SW 1271 (cell line): ENCODE measurements at places on chromosomes 6 and 20.

DNA sequence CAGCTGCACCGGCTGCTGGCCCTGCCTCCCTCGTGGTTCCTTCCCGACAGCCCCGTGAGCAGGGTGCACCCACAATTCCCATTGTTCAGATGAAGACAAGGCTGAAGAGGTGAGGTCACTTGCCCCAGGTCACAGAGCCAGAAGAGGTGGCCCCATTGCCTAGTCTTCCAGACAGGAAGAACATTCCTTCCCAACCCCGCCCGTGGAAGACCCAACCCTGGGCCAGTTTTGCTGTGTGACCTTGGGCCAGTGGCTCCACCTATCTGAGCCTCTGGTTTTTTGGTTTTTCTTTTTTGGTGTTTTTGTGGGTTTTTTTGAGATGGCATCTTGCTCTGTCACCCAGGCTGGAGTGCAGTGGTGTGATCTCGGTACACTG, 61.7 kb downstream of the RIPOR3 start:
- no peak for DNase-seq

DNA sequence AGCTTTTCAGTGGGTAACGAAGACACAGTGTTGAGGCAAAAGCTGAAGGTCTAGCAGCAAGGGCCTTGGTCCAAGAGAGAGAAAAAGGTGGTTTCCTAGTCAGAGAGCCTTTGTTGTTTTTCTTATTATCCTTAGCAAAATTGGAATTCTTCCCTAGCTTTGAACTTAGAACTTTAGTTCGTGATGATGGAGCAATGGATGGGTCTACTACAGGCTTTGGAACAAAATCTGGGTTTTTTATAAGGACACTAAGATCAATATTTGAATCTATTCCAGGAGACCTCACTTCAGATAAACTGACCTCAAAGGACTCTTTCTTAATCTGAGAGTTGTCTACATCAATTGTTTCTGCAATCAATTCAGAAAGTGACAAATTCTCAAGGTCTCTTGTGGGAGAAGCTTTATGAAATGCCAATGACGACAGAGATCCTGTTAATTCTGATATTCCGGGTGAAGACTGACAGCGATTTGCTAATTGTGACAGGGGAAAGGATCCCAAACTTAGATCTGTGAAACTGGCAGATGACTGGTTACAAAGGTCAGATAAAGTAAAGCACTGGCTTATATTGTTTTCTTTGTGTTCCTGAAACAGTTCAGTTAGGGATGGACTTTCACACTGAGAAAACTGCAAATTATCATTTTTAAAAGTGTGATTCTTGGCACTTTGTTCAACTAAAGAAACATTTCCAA, 17.7 kb downstream of the HBS1L start:
- DNase-seq = no peak

DNA sequence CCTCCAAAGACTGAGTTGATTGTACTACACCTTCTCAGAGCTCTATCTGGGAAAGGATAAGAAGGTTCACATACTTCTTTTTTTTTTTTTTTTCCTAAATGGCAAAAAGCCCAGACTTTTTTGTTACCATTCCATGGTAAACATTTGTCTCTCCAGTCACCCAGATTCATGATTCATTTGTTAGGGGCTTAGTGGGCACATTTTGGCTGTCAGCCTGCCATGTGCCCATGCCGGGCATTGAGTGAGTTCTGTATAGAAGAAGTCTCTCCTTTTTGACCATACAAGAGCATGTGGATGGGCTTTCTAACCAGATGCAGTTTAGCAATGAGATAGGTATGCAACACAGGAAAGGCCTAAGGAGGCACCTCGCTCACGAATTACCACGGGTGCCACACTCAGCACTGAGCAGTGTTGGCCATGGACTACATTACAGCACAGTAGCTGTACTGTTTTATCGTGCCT, 447.5 kb upstream of the HSF2 start:
- no peak for DNase-seq

DNA sequence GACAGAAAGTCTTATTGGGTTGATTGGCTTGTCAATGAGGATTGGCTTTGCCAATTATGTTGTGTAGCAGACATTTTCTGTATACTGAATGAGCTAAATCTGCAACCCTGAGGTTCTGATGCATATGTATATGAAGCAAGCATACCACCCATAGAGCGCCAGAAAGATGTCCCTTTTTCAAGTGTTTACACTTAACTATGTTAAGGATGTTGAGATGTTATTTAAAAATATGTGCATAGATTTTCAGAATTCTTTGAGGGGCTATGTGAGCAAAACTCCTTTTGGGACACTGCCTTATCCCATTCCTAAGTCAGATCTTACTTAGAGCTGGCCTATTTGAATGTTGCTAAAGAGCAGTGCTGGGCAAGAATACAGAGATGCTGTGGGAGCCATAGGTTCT, 1.9 kb downstream of the AIG1 start:
- DNase-seq = no peak

DNA sequence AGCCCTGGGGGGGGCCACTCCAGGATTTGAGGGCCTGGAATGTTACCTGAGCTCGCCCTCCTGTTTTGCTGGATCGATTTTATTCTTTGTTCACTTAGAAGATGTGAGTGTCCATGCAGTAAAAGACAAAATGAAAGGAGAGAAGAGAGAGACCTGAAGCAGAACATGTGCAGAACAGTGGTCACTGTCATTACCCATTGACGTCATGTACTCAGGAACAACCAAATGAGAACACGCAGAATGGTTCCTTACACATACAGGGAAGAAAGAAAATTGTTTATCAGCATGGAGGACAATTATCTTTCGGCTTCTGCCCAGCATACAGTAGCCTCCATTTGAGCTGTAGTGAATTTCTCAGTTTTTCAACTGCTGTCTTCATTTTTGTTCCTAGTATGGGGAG, 258.1 kb downstream of the FNDC1 start:
- no peak for DNase-seq

GRCh38 chr20:41572010-41572572, 46.1 kb downstream of the CHD6 start:
- DNase-seq = no peak

DNA sequence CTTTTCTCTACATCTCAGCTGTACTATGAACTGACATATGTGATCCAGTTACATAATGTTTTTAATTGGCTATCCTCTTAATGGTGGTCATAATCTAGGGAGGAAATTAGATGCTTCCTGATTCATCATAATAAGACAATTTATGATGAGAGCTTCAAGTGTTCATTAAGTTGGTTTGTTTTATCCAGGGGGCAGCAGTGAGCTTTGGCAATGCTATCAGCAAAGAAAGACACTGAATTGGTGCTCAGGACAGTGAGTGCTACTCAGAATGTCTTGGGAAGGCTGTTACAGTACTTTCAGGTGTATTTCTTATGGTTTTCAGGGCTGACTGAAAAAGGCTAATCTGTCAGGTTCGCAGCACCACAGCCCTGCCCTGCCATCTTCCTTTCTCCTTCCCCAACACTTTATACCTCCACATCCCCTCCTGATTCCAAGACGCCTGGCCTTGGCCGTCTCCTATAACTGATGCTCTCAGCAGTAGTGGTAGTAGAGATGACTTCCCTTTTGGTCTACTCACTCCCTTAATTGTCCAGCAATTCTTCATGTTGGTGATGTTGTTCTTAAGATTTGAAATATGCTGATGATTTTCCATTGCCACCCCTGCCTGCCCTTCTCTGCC, 67.0 kb upstream of the TNFAIP3 start:
- peak; percentile 38 for DNase-seq

DNA sequence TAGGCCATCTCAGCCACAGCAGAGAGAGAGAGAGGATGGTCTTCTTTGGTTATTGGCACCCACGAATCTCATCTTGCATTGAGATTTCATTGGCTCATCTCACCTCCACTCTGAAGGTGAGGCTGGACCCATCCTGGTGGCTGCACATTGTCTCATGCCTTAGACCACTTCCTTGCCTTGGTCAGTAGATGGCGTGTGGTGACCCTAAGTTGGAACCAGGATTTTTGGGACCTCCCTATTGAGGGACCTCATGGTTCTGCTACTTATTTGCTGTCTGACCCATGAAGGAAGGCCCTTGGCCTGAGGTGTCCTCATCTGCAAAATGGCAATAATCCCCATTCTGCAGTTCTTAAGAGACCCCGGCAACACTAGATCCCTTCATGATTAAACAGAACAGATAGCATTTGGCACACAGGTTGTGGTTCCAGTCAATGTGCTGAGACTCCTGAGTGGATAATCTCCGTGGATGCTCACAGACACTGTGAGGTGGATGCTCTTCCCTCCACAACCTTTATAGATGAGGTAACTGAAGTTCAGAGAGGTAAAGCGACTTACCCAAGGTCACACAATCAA, 21.5 kb upstream of the AAR2 start:
- DNase-seq = peak; percentile 49

DNA sequence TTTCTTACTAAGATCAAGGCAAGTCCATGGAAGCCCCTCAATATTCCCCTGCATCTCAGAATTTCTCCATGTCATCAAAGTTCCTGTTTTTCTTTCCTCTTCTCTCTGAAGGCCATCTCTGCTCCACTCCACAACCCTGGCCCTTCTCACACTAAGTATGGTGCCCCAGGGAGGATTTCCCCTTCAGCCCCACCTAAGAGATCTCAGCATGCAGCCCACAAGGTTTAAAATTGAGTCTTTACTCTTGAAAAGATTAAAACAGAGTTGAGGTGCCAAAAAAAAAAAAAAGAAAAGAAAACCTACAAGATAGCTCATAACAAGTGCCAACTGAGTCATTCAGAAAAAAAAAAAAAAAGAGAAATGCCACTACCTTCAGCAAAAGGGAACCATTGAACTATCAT, 36.5 kb upstream of the TNFAIP3 start:
- no peak for DNase-seq

DNA sequence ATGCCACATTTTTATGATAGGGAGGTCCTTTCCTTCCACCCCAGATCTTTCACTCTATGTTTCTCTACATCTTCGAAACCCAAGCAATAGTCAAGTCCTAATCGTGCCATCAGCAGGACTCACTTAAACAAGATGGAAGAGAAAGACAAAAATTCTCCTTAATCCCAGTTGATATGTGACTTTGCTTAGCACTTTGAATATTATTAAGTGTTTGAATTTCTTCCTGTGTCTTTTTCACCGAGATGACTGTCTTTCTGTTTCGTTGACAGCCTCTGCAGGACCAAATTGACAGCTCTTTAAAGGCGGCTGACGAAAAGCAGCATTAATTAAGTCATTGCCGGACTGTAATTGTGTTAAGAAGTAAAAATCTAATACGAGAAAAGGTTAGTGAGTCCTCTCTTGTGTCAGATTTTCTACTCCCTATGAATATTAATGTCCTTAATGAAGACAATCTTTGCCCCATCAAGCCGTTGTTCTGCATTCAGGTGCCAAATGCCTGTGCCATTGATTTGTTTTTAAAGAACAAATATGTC, 208.8 kb upstream of the TSHZ2 start:
- no peak for DNase-seq

- no peak for DNase-seq
Measured at GRCh38 chr6:90019216-90019615, 124.9 kb downstream of the GJA10 start.

GRCh38 chr6:1917626-1918371, 308.1 kb downstream of the FOXC1 start:
- DNase-seq = peak; percentile 75

- DNase-seq = no peak
Measured at GRCh38 chr6:4608361-4609115, 167.7 kb upstream of the CDYL start.

DNA sequence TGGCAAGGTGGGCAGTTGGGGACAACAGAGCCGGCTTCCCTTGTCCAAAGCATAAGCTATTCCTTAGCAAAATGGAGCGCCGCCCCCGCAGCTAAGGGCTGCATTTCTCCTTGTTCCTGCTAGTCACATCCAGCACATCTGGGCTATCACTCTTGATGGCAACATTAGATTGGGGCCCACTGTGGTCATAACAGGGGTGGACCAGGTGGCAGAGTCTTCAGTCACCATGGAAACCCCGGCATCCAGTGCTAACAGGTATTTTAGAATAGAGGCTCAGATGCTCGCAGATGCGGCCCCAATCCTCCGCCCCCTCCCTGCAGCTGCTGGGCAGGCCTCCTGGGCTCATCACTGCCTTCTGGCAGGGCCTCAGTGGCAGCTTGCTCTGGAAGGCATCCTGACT, 168.2 kb upstream of the PROKR2 start:
- DNase-seq = no peak

GRCh38 chr20:22931653-22932608, 103.2 kb upstream of the SSTR4 start:
- DNase-seq = no peak

DNA sequence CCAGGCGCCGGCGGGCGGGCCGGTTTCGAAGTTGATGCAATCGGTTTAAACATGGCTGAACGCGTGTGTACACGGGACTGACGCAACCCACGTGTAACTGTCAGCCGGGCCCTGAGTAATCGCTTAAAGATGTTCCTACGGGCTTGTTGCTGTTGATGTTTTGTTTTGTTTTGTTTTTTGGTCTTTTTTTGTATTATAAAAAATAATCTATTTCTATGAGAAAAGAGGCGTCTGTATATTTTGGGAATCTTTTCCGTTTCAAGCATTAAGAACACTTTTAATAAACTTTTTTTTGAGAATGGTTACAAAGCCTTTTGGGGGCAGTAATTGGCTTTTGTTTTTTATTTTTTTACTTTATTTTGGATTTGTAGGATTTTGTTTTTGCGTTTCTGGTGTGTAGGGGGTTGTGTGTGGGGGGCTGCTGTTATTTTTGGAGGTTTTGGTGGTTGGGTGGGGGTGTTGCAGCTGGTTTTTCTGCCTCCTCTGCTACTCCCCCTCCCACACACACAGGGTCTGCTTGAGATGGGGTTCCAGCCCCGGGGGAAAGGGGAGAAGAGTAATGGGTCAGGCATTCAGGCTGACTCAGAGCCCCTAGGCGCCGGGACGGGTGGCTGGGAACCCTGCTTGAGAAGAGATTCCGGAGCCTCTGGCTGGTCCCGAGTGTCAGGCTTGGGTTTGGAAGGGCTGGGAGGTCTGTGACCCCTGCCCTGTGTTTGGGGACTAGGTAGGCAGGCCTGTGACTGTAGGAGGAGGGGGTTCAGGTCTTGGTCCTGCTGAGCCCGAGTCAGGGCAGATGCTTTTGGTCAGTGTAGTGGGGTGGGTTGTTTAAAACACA, 2.0 kb downstream of the CEBPB start:
- peak; percentile 79 for DNase-seq

- no peak for DNase-seq
Measured at GRCh38 chr6:151109361-151109760, 130.4 kb upstream of the AKAP12 start.

GRCh38 chr20:10927011-10927583, 253.3 kb upstream of the JAG1 start:
- no peak for DNase-seq

DNA sequence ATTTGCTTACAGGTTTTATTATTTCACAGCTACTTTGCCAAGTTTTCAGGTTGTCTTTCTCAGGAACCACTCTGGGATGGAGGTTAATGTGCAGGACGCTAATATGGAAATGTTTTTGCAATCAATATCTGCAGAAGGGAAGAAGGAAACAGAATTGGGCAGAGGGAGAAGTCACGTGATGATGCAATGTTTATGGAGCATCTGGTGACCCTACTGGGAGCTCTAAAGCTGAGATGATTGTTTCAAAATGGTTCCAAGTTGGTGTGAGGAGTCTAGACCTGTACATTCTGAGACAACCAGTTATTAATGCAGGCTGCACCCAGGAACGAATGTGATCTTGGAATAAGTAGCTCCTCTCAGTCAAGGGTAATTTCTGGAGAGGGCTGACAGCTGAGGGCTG, 905.4 kb upstream of the FLRT3 start:
- no peak for DNase-seq
